ENCODE measurements at places on chromosomes 6 and 20. TPM values are rescaled to one million over a fixed set of nuclear protein-coding genes. Genes with fewer than 3 reads are reported as not detected.

The SMOC2 gene
- 0.37 TPM for total RNA-seq

The TREM2 gene
- not detected for total RNA-seq

The SLC17A1 gene
- not detected for total RNA-seq

The PERP gene
- 21.1 TPM for total RNA-seq

The THBD gene
- total RNA-seq, result 15.1 TPM

The DEF6 gene
- total RNA-seq, result 0.37 TPM

The BCAS1 gene
- total RNA-seq, result 0.37 TPM

The CCM2L gene
- total RNA-seq, result not detected

The WFDC5 gene
- total RNA-seq, result not detected

The LY86 gene
- total RNA-seq, result not detected

The OLIG3 gene
- total RNA-seq, result not detected

The MAP7 gene
- total RNA-seq, result 0.37 TPM

The PLA2G7 gene
- not detected for total RNA-seq

The MEI4 gene
- total RNA-seq, result not detected

The CRISP2 gene
- total RNA-seq, result not detected

The ESR1 gene
- 0.98 TPM for total RNA-seq

The PXT1 gene
- total RNA-seq, result not detected

The HSPA12B gene
- 0.98 TPM for total RNA-seq

The HSPA1L gene
- 0.39 TPM for total RNA-seq

The RBM24 gene
- not detected for total RNA-seq

The SOBP gene
- 8.8 TPM for total RNA-seq

The SIRPB1 gene
- 0.37 TPM for total RNA-seq

The ID4 gene
- total RNA-seq, result 0.37 TPM

The ADGRF1 gene
- not detected for total RNA-seq

The RGS17 gene
- total RNA-seq, result 26.1 TPM

The LHFPL5 gene
- total RNA-seq, result not detected

The GPSM3 gene
- total RNA-seq, result 1.1 TPM

The HNF4A gene
- not detected for total RNA-seq

The BACH2 gene
- total RNA-seq, result 0.59 TPM

The CLDN20 gene
- not detected for total RNA-seq

The PPT2 gene
- total RNA-seq, result 9.6 TPM

The PAQR8 gene
- 4.1 TPM for total RNA-seq

The EFCAB8 gene
- total RNA-seq, result under 0.01 TPM

The ADAM33 gene
- 101 TPM for total RNA-seq

The FOXC1 gene
- 2.6 TPM for total RNA-seq

The MRPS18A gene
- 35.6 TPM for total RNA-seq
